ENCODE measurements at places on chromosomes 5 and 9. TPM values are rescaled to one million over a fixed set of nuclear protein-coding genes. Genes with fewer than 3 reads are reported as not detected.

The ECM2 gene
- 3.3 TPM for total RNA-seq

The TMEM215 gene
- total RNA-seq: not detected

- no peak for DNase-seq
These were observed 154.3 kb downstream of the PHF2 start for GRCh38 chr9:93730648-93731047.

GRCh38 chr5:142958944-142959682 is 188.9 kb downstream of the ARHGAP26 start:
- no peak for DNase-seq

DNA sequence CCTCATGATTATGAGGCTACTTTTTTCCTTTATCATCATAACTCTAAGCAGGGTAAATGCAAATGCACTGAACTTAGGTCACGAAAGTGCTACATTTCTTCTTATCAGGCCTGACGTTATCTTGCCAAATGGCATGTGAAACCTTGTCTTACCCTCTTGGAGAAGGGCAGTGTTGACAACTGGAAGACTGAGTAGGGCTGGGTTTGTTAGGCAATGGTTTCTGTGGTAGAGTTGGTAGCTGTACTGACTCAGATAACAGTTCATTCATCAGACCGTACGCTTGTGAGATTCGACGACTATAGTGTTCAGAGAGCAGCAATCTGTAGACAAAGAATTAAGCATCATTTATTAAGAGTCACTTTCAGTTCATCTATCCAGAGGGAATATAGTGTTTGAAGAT is 127.7 kb downstream of the CPLANE1 start:
- no peak for DNase-seq

DNA sequence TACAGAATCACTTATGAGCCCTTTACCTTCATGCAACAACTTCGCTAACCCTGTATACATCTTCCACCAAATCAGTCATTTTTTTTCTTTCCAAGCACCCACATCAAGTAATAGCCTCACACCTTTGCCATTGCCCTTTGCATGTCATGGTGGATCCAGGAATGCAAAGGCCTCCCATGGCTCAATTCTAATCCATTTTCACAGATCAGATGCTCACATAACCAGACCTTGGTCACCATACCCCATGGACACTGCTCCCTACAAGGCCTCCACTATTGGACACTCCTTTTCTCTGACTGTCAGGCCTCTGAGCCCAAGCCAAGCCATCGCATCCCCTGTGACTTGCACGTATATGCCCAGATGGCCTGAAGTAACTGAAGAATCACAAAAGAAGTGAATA is 179.5 kb downstream of the RASEF start:
- DNase-seq: no peak

- DNase-seq: no peak
These were observed 233.6 kb downstream of the MARCHF11 start for GRCh38 chr5:15946026-15946425.

DNA sequence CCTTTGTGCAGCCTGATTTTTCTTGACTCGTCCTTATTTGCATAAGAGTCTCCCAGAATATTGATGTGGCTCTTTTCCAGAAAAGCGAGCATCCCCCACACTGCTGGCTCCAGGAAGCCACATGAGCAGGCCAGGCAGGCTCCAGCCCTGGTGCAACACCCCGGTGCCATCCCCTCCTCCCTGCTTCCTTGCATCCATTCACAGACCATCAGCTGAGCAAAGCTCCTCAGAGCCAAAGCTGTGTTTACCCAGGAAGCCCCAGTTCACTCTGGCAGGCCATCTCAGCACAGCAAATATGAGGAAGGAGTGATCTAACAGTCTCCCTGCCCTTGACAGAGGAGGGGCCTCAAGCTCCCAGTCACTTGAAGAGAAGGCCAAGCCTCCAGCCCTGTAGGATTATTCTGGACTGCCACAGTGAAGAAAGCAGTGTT is 34.4 kb downstream of the INSYN2B start:
- peak; percentile 66 for DNase-seq

All from sigmoid colon (tissue), 7 donors.